Esophagus squamous epithelium (tissue), 5 donors: ENCODE measurements at places on chromosomes 16 and 17.

- no peak for DNase-seq
Observed at GRCh38 chr17:76421044-76421407, 31.9 kb downstream of the UBE2O start.

DNA sequence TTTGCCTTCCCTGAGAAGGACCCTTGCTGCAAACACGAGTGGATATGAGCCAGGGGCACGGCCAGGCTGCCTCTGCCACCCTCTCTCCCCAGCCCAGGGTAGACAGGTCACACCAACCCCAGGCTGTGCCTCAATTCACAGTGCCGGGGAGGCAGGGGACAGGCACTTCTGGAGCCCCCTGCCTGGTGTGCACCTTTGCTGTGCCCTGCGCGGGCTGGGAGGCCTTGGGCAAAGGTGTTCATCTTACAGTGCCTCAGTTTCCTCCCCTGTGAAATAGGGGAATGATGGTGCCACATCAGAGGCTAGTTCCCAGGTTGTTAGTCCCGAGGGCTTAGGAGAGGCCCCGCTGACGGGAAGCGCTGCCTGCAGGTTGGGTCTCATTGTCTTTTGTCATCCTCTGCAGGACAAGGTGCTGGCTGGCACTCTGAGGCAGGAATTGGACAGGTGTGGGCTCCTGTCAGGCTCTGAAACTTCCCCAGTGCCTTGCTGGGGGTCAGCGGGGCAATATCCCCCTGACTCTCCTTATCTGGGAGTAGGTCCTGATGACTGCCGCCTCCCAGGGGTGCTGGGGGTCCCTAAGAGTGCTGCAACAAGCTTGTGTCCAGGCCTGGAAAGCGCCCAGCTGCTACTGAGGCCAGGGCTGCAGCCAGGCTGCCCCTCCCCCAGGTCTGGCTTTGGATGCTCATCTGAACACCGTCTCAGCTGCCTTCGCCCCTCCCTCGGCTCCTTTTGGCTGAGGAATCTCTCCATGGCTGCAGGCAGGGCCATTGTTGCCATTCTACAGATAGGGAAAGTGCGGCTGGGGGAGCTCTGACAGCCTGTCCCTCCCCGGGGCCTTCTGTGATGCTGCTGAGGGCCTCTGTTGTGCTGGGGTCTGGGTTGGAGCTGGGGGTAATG lies 3.1 kb downstream of the PRSS21 start:
- no peak for DNase-seq

- no peak for DNase-seq
Observed at GRCh38 chr17:12522336-12522735, 143.4 kb upstream of the MYOCD start.

DNA sequence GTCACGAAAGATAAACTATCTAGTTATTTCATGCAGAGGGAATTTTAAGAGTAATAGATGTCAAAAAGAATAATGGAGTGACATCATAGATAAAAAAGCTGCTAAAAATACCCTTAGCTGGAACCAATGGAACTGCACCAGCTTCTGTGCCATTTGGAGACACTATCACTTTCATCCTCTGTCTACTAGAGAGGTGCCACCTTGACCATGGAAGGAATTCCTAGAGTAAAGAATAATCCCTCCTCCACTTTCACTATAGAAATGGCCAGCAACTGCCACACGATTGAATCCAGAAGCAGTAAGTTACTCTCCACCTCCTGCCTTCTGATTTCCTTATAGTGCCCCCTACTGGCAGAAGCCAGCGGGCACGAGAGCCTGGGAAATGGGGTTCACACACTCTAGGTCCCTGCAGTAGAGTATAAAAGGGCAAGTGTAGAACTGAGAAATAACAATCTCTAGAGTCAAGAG lies 2.8 kb upstream of the ALDH3A2 start:
- DNase-seq = no peak

DNA sequence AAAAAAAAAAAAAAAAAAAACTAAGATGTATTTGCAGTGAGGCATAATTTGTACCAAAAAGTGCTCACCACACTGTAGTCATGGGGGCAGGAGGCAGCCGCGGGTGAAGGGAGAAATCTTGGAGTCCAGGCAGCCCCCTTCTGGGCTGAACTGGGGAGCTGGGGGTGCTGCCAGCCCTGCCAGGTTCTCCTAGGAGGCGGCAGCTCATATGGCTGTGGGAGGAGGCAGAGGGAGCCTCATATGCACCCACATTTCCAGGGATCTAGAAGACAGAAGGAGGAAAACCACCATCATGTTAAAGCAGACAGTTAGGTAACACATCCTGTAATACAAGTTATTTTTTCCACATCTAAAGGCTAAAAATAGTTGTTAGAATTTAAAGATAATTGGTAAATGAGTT lies 16.3 kb downstream of the MAPT start:
- DNase-seq = no peak

DNA sequence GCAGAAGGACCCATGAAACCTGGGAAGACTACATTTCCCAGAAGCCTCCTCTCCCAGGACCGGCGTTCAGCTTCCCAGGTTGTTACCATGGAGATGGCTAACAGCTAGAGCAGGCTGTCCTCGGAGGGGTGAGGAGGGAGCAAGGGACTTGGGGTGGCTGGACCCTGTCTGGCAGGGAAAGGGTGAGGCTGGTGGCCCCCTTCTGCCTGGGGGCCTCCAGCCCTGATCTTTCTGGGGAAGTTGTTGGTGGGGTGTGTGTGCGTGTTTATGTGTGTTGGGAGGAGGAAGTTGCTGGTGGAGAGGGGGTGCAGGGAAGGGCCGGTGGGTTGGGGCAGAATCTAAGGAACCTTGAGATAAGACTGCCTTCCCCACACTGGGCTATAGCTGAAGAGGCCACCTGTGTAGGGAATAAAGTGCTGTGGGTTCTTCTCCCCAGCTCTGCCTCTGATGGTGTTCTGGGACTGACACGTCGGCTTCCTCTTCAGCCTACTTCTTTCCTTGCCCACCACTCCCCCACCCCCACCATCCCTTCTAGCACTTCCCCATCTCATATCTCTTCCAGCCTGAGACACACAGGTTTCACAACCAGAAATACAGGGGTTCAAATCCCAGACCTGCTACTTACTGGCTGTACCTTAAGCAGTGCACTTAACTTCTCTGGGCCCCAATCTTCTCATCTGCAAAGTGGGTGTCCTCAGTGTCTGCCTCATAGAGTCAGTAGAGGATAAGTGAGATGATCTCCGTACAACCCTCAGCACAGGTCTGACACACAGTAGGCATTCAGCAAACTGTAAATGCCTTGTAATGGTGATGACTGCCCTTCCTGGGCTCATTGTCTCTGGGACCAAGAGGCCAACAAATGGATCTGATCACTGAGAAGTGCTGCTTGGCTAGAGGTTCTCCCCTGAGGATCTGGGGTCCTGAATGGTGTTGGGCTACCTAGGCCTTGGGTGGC lies at the start of gene DRC7:
Gene DRC7 (plus strand): TSS at position 82 of the 955 bp plus-strand sequence. CDS start 3,144 bp downstream, outside the sequence.
- no peak for DNase-seq

DNA sequence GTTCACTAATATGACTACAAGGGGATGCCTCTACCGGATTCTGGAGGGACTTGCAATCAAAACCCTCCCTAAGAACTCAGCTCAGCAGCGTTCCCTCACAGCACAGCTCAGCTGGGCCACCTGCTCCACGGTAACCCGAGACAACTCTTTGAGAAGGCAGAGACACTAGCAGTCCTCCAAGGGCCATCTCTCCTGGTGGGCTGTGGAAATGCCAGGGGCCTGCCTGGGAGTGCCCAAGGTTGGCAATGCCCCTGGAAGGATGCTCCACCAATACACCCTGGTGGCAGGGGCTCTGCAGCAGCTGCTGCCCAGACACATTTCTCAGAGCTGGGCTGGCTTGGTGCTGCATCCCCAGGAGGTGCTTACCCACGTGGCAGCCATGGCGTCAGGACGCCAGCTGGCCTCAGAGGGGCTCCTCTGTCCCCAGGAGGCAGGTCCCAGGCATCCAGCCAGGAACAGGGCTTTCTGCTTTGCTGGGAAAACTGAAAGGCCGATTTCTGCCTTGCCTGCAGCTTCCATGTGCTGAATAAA lies 16.5 kb downstream of the CDIP1 start:
- no peak for DNase-seq

GRCh38 chr16:27980076-27980775 lies 83.3 kb downstream of the GSG1L start:
- DNase-seq = no peak
